ENCODE measurements at places on chromosomes 7 and 10.

DNA sequence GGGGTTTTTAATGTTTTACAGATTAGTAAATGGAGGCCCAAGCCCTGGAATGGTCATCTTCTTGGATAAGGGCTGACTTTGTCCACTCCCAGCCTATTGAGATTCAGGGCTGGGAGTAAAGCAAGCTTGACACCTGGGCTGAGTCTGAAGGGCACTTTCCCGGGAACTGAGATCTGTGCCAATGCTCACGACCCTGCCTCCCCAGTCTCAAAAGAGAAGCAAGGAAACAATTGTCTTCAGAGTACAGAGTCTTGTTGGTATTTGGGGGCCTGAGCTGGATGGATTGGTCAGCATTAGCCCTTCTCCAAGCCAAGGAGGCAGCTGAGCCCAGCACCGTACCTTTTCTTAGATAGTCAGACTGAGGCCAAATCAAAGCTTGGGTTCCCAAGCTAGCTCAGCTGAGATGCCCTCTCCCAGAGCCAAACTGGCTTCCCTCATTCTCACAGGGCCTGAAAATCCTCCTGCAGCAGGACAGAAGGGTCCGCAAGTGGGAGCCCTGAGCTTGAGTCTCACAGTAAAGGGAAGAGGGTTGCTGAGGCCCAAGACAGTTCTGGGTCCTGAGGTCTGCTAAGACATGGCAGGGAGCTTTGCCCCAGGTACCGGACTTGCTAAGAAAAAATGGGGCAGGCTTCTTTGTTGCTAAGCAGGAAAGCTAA lies 3.7 kb downstream of the DDIT4 start:
- DNase-seq: no peak

DNA sequence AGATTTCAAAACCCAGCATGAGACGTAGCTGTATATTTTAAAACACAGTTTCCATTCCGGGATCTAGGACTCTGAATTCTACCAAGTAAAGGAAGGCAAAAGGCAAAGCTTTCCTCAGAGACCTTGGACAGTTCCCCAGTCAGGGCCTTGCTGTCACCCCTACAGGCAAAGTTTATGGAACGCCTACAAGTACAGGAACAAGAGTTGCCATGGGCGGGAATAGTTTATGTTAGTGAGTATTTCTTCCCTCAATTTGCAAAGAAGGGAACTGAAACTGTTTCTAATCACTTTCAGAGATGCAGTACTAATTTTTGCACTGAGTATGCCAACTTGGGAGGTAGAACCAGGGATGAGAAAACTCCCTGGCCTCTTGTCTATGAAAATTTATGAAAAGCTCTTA lies 68.2 kb upstream of the LRGUK start:
- DNase-seq: no peak

GRCh38 chr7:5143935-5144903 lies 45.8 kb upstream of the WIPI2 start:
- peak; percentile 59 for DNase-seq

GRCh38 chr10:90227217-90227656 lies 525.8 kb downstream of the KIF20B start:
- no peak for DNase-seq

GRCh38 chr7:50824882-50825281 lies 42.2 kb upstream of the GRB10 start:
- DNase-seq: no peak

DNA sequence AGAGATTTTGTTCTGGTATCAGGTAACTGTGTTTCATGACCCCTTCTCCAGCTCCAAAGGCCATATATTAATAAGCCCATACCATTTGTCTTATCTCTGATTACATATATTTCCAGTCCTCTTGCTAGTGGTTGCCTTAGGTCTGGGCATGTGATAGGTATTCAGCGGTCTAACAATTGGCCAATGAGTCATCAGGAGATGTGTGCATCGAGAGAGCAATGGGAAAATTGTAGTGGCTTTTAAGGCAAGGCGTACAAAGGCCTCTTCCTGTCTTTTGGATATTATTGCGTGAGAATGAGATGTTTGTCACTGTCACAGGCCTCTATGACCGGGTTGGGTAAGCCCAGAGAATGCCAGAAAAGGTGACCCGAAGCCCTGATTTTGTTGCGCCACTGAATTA lies 38.6 kb upstream of the SFRP5 start:
- DNase-seq: no peak

GRCh38 chr7:33458581-33458980 lies 329.2 kb downstream of the BBS9 start:
- DNase-seq: no peak
